ENCODE measurements at places on chromosomes 13 and 19.

DNA sequence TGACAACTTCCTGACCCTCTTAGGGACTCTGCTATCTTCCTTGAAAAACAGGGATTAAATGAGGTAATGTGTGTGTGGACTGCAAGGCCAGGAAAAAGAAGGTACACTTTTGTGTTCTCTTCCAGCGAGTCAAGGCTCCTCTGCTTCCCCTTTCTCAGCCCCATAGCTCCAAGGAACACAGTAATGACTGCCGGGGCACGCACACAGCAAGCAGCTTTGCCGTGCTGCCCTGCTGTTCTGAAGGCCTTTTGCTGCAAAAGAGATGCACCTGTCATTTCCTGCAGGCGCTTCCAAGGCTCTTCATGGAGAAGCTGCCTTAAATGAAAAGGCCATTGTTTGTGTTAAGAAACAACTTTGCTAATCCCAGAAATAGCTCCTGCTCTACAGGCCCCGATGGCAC, 84.6 kb downstream of the CYSLTR2 start:
- peak; percentile 32 for DNase-seq

GRCh38 chr19:41595258-41595889, 19.4 kb downstream of the CEACAM21 start:
- no peak for DNase-seq

- DNase-seq = no peak
These were observed 10.8 kb downstream of the ADGRE2 start for GRCh38 chr19:14767466-14767971.

- peak; percentile 46 for DNase-seq
These were observed 1.1 kb downstream of the IRS2 start for GRCh38 chr13:109785141-109785891.

- no peak for DNase-seq
These were observed 15.4 kb downstream of the UBXN6 start for GRCh38 chr19:4441994-4442818.

DNA sequence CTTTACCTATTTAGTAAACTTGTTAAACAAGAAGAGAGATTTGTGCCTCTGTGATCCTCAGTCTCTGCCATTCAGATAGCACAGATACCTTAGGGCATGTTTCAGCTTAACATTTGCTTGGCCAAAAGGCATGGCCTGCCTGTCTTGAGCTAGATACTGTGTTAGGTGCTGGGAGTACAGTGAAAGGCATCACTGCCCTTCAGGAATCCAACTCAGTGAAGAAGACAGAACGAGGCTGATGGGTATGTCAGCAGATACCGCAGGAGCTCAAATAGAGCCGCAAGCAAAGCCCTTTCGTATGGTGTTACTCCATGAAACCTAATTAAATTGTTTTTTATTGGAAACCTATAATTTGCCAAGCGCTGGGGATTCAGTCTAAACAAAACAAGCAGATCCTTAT, 12.9 kb downstream of the ZNF507 start:
- no peak for DNase-seq

GRCh38 chr13:109123971-109124370, 494.6 kb downstream of the MYO16 start:
- DNase-seq = no peak

DNA sequence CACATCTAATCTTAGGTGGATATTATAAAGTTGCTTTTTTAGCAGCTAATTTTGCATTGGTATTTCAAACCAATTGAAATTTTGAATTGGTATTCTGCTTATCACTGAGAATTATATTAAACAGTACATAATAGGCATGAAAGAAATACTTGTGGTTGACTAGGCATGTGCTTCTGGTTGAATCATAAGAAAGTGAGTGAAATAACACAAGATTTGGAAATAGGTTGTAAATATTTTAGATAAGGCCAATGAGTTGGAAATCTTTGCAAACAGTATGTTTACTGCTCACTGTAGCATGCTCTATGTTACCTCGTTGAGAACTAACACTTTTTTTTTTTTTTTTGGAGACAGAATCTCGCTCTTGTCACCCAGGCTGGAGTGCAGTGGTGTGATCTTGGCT, 66.8 kb upstream of the RFC3 start:
- no peak for DNase-seq

GRCh38 chr19:50658441-50659317, 9.4 kb downstream of the C19orf81 start:
- peak; percentile 74 for DNase-seq

- DNase-seq = no peak
These were observed 9.9 kb downstream of the ZIC5 start for GRCh38 chr13:99961636-99962035.

DNA sequence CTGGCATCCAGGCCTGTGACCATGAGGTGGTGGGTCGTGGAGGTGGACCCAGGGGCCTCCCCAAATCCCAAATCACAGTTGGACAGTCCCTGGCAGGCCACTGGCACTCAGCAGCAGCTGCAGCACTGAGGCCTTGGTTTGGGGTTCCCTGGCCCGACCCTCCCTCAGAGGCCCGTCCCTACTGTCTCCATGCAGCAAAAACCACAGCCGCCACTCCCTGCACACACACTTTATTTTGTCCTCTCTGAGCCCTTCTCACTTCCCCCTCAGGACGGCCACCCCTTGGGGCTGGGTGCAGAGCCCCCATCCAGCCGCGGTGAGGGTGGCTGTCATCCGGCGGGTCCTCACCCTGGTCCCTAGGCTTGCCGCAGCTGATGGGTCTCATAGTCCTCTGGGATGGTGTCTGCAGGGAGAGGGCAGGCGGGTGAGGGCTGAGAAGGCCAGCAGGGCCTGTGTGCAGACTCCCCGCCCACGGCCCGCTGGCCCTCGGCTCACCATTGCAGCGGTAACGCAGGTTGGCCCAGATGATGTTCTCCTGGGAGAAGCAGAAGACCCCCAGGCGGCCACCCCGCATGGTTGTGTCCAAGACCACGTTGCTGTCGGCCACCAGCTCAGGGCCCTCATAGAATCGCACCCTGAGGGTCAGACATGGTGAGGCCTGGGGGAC, 8.4 kb downstream of the COMP start:
- DNase-seq = no peak

DNA sequence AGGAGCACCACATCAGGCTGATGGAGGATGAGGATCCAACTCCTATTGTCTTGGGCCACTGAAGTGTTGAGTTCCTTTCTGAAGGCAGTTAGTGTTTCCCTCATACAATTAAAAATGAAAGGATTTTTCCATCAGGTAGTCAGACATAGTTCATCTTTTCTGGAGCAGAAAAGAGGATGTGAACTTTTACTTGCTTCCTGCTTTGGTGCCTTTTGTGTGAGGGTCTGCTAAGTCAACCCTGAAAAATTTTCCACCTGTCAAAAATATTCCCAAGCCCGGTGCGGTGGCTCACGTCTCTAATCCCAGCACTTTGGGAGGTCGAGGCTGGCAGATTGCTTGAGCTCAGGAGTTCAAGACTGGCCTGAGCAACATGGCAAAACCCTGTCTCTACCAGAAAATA, 43.9 kb downstream of the RGCC start:
- no peak for DNase-seq

- DNase-seq = peak; percentile 85
These were observed at the start of gene ITM2B for GRCh38 chr13:48233046-48233888. Gene ITM2B (plus strand): TSS chr13:48233206. CDS start chr13:48233361, 155 bp downstream.

DNA sequence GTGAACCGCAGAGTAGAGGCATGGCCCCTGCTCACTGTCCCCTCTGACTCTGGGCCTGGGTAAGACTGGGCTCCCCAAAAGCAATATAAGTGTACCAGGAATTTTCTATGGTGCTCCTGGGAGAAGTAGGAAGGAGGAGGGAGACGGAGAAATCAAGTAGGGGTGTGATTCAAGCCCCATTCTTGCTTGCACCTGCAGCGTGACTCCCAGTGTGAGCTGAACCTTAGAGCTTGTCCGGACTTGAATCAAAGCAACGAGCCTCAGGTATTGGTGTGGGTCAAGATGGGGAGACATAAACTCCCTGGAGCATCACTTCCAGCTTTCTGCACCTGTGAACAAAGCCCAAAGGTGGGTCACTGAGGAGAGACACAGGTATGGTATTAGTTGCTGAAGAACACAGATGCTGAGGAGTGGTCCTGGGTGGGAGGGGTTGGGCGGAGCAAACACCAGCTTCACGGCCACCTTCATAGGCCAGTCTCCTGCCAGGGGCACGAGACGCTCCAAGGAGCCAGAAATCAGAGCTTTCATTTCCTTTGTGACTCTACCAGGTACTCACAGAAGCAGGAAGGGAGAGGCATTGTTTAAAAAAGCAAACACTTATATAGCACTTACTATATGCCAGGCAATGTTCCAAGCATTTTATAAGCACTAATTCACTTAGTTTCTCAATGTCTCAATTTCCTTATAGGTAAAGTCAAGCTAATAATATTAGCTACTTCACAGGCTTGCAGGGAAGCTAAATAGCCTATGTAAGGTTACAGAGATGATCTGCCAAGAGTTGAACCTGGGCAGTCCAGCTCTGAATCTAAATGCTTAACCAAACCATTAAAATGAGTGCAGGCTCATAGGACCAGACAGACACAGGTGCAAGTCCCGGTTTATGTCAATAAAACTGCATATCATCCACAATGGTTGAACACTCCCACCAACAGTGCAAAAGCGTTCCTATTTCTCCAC, 775.3 kb downstream of the UQCRFS1 start:
- DNase-seq = no peak

GRCh38 chr19:7533281-7533885, 2.1 kb upstream of the PNPLA6 start:
- DNase-seq = peak; percentile 79

GRCh38 chr13:85638265-85638664, 161.0 kb downstream of the SLITRK6 start:
- DNase-seq = no peak

DNA sequence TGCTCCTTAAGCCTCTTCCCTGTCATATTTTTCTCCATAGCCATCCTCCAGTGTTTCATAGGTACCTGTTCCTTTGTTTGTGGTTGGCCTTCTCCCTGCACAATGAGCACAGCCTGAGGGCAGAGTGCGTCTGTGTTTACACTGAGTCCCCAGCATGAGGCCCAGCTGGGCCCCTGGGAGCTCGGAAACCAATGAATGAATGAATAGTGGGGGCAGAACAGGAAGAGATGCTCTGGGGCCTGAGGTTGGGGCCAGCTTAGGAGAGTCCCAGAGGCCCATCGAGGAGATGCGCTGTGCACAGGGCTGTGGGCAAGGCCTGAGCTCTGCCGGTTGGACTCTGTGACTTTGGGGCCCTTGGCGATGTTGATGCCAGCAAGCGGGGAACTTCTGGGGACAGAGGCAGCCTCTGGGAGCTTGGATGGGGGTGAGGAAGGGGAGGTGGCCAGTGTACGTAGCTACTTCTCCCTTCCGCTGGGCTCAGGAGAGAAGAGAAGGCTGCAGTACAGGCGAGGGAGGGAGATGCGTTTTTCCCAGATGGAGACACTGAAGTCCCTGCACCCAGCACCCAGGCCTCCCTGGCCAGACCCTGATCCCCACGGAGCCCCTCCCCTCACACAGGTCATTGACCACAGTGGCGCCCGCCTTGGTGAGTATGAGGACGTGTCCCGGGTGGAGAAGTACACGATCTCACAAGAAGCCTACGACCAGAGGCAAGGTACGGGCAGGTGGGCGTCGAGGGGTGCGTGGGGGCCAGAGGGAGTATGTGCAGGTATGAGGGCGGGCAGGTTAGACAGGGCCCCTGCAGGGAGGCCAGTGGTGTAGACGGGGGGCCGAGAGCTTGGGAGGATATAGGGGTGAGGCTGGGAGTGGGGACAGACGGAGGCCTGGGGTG, 5.1 kb downstream of the TBCB start:
- DNase-seq = no peak

DNA sequence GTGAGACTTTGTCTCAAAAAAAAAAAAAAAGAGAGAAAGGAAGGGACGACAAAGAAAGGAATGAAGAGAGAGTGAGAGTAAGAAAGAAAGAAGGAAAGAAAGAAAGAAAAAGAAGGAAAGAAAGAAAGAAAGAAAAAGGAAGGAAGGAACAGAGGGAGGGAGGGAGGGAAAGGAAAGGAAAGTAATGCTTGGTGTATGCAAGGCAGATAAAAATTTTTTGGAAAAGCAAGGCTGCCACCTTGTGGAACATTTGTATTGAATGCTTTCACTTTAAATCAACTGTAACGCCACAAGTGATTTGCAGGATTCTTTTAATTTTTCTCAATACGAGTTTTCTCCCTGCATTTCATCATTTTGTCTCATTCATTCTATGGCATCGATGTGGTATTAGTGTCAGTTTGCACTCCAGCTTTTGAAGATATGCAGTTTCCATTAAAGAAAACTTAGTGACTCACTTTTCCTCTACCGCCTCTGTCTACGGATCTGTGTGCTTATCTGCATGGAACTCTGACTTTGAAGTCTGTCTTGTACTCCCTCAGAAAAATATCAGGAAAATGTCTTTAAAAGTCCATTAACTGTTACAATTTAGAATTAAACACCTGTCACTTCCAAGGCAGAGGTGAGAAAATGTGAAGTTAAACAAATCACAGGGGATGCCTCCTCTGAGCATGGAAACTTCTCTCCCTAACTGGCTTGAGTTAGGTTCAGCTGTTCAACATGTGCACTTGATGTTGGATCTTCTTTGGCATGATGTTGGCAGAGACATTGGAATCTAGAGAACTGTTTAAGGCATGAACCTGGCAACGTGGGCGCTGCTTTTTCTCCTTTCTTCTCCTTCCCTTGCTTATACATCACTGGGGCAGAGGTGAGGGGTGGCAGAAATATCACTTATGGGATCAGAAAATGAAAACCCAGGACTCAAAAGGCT, 20.0 kb upstream of the ZDHHC20 start:
- DNase-seq = peak; percentile 47

- peak; percentile 67 for DNase-seq
These were observed 109.5 kb downstream of the DCT start for GRCh38 chr13:94369972-94370436.

DNA sequence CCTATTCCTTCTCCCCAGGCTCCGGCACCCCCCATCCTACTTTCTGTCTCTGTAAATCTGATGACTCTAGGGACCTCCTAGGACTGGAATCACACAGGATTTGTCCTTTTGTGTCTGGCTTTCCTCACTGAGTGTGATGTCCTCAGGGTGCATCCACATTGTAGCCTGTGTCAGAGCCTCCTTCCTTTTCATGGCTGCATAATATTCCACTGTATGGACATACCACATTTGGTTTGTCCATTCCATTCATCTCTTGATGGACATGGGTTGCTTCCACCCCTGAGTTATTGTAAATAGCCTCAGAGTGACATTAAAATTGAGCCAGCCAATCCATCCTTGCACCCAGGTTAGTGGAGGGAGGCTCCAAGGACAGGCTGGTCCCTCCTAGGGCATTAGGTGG, 22.8 kb upstream of the NMRK2 start:
- DNase-seq = no peak

DNA sequence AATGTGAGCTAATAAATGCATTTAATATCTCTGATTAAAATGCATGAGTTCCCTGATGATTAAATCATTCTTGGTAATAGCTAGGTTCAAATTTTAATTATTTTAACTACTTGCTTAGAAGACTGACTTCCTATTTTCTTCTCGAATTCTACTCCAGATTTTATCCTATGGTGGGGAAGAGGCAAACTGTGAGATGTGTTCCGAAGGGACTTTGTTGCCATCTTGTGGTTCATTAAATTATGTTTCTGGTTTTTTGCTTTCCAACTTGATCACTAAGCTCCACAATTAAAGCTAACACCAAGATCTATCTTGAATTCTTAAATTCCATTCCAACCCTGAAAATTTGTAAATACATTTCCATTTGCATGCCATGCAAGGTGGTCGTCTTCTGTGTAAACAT, 538.4 kb upstream of the PCDH20 start:
- DNase-seq = no peak

All from right hindlimb (tissue), 1 donor.